ENCODE measurements at places on chromosomes 16 and 17.

DNA sequence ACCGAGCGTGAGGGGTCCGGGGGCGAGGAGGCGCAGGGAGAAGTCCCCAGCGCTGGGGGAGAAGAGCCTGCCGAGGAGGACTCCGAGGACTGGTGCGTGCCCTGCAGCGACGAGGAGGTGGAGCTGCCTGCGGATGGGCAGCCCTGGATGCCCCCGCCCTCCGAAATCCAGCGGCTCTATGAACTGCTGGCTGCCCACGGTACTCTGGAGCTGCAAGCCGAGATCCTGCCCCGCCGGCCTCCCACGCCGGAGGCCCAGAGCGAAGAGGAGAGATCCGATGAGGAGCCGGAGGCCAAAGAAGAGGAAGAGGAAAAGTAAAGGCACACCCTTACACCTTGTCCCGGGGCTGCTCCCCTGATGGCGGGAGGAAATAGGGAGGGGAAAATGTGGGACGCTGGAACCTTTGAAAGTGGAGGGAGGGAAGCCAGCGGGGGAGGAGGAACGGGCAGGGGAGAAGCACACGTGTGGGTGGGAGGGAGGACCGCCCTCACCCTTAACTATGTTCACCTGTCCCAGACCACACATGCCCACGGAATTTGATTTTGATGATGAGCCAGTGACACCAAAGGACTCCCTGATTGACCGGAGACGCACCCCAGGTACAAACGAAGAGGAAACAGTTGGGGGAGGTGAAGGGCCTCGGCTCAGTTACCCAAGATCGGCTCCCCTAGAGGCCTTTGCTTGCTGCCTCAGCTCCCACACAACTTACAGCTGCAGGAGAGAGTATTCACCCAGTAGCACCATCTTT is 916 bp downstream of the PAGR1 start:
- DNase-seq = peak; percentile 71

DNA sequence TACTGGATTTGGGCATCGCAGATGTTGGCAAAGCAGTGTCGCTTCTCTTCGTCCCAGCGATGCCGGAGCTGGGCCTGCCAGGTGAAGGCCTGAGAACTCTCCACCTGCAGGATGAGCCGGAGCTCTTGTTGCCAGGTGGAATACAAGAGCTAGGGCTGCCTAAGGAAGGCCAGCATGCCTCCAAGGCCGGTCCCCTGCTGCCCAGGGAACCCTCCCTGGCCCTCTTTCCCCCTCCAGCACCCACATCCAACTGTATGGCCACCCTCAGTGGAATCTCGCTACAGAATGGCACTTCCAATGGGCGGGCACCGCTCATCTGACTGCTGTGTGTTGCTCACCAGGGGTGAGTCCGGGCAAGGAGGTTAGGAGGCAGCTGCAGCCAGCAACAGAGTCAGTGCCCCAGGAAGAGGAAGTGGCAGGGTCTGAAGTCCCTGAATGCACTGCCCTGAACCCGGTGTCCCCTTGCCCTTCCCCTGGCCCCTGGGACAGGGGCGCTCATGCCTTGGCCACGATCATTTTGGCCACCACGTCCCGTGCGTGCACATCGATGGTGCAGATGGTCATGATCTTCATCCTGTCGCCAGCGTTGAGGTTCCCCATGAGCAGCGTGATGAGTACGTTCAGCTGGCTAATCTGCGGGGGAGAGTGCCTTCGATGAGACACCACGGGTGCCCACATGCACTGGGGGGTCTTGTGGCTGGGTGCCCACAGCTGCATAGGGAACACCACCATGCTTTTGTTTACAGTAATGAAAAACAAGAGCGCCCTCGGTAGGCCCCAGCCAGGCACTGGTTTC is 75.8 kb downstream of the DNAH17 start:
- DNase-seq = no peak

DNA sequence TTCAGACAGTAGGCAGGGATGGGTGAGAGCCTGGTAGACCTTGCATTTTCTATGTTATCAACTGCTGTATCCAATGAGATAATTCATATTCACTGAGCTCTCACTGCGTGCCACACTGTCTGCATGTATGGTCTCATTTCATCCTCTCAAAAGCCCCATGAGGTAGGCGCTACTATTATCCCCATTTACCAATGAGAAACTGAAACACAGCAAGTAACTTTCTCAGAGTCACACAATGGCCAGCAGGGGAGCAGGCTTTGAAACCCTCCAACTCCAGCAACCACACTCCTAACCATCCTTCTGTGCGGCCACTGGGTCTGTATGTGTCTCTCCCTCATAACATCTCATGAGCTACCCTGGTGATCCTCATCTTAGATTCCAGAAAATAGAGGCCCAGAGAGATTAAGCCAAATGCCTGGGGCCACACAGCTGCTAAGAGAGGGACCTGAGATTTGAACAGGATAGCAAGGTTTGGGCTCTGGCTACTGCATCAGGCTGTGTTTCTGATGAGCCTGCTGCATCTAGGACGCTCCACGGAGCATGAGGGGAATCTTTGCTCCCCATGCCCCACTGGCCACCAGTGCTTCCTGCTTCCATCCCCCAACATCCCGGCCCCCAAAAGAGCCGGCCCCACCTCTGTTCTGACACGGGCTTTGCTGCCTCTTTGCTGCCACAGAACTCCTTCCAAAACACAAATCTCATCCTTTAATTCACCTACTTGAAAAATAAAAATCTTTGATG is 3.2 kb downstream of the CCR7 start:
- peak; percentile 17 for DNase-seq

DNA sequence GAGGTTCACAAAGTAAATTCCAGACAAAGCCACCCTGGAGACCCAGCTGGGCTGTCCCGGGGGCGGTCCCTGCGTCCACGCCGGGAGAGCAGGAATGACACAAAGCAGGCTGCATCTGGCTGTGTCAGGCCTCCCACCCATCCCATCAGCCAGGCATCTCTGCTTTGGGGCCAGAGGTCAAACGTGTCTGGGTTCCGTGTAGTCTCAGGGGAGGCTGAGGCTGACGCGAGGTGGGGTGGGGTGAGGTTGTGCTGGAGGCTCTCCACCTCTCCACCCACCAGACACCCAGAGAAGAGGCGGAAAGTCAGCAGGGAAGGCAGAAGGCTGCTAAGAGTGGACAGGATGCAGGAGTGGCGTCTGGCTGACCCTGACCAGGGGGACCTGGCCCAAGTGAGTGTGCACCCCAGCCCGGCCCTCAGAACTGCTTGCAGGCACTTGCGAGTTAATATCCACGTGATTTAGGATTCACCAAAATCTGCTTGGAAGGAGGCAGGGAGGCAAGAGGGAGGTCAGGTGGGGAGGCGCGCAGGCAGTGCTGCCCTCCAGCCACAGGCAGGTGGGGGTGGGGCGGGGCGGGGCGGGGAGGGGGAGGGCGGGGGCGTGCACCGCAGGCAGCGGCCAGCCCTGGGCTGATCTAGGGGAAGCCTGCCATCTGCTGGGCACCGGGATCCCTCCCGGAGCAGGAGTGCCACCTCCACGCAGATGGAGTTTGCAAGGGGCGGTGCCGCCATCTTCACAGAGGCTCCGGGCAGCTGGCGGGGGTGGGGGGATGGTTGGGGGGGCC is 44.3 kb downstream of the TBC1D16 start:
- DNase-seq = peak; percentile 90

GRCh38 chr17:58184308-58184985 is 8.1 kb upstream of the EPX start:
- peak; percentile 46 for DNase-seq

DNA sequence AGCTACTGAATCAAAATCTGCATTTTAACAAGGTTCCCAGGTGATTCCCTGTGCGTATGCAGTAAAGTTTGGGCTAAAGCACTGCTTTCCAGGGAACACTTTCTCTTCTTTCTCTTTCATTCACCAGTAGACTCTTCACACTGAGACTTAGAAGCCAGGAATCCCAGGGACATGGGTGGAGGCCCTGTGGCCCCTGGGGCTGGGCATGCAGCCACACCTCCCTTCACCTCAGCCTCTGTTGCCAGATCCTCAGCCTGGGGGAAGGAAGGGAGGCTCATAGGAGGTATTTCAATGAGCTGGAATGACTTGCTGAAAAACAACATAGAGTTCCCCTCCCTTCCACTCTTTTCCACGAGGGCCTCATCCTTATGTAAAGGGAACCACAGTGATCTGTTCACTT is 1.2 kb downstream of the G6PC3 start:
- no peak for DNase-seq

DNA sequence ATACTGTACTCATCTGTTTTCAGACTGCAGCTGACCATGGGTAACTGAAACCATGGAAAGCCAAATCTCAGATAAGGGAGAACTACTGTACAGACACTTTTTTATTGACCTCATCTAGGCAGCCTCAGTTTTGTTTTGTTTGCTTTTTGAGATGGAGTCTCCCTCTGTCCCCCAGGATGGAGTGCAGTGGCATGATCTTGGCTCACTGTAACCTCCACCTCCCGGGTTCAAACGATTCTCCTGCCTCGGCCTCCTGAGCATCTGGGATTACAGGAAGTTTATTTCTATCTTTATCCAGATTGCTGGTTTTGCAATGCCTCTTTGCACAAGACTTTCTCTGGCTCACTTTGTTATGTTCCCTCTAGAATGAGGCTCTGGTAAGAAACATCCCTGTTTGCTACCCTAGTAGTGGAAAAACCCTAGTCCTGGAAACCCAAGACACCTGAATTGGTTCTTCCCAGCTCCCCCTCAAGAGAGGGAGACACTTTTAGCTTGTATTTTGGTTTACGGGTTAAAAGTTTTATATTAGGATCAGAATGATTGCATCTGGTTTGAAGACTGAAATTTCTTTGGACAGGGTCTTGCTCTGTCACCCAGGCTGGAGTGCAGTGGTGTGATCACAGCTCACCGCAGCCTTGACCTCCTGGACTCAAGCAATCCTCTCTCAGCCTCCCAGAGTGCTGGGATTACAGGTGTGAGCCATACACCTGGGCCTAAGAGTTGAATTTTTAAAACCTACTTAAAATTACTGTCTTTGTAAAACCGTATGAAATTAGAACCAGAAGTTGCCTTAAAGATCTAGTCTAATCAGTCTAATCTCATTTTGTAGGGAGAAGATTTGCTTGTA is 38.9 kb downstream of the ZNF207 start:
- no peak for DNase-seq

- DNase-seq = no peak
Measured at GRCh38 chr16:66961914-66962313, 848 bp downstream of the CES3 start.

DNA sequence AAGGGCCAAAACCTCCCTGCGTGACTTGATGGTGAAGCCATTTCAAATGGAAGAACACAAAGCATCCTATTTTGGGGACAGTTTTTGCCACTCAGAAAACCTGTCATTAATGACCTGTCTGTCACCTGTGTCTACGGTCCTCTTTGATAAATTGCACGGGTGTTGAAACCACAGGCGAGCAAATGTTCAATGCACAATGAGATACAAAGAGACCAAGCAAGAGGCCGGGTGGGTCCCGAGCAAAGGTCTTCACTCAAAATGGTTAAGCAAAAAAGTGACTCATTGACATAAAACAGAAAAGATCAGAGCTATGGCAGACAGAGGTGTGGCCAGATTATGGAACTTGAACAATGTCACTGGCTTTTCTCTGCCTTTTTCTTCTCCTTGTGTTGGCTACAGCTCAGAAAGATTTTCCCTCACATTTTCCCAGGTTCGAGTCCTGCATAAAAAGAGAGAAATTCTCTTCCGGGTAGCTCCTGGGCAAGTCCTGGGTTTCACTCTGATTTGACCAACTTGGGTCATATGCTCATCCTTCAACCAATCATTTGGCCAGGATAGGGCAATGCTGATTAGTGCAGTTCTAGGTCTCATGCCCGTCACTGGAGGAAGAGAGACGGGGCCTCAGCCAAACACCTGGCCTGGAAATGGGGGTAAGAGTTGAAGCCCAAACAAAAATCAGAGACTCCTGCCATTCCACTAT is 92.2 kb downstream of the CMC2 start:
- DNase-seq = no peak

DNA sequence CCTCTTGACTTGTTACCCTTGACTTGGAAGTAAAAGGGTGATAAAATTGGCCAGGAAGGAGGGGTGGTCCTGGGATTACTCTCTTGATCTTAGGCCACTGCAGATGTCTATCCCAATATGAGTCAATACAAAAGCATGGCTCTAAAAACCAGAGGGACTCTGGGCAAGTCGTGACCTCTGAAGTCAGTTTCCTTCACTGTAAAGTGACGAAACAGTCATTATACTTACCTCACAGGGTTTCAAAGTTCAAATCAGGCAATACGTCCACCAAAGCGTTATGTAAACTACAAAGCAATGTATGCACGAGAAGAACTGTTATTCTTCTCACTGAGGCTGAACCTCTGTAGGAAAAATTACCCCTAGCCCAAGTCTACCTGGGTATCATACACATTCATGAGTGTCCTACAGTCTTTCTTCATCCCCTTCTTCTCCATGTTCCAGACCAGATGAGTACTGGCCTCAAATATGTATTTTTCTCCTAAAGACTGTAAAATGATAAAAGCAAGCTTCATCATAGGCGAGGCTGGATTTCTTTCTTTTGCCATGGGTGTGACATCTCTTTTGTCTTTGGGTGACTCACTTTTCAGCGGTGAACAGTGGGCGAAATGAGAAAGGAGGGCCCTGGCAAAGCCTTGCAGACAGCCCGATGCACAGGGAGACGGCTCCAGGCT is 34.5 kb upstream of the CLEC18B start:
- no peak for DNase-seq

GRCh38 chr16:5064915-5065314 is 841 bp downstream of the C16orf89 start:
- no peak for DNase-seq

GRCh38 chr16:4321286-4322120 is 5.6 kb downstream of the GLIS2 start:
- DNase-seq = peak; percentile 32

DNA sequence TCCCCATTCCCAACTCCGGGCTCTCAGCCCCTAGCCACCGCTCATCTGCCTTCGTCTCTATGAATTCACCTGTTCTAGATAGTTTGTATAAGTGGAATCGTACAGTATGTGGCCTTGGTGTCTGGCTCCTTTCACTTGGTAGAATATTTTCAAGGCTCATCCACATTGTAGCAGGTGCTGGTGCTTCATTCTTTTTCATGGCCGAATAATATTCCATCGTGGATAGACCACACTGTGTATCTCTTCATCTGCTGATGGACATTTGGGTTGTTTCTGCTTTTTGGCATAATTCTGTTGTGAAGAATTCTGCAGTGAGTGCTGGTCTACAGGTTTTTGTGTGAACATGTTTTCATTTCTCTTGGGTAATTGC is 324.2 kb downstream of the SEC14L1 start:
- DNase-seq = no peak

DNA sequence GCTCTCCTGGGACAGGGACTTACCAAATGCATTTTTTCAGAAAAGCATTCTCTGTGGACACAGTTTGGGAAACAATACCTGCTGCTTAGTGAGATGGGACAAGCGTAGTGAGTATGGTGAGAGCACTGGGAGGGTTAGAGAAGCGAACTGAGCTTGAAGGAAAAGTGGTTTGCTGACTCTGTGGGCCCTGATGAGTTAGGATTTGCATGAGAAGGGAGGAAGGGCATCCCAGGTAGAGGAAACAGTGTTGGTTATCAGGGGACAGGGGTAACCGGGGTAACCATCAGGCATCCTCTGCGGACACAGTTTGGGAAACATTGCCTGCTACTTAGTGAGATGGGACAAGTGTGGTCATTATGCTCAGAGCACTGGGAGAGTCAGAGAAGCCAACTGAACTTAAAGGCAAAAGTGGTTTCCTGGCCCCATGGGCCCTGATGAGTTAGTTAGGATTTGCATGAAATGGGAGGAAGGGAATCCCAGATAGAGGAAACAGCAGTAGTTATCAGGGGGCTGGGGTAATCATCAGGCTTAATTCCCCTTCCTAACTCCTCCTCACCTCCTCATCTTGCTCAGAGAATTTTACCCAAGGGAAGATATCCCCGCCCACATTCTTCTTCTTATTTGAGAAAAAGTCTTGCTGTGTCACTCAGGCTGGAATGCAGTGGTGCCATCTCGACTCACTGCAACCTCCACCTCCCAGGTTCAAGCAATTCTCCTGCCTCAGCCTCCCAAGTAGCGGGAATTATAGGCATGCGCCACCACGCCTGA is 319.3 kb downstream of the RBFOX1 start:
- DNase-seq = no peak

Data from femur (tissue), 1 donor.